ENCODE measurements at places on chromosomes 12 and 14. TPM values are rescaled to one million over a fixed set of nuclear protein-coding genes. Genes with fewer than 3 reads are reported as not detected.
A peak's percentile ranks its signal among the peaks of the same experiment; 100 is the strongest.

RASSF9 gene
- 0.84 TPM for polyA plus RNA-seq

BLOC1S1 gene
- polyA plus RNA-seq = 305 TPM

GPR162 gene
- polyA plus RNA-seq = 16.8 TPM

UNC79 gene
- polyA plus RNA-seq = 0.01 TPM

TSPAN8 gene
- 0.09 TPM for polyA plus RNA-seq

TCL1B gene
- not detected for polyA plus RNA-seq

ANG gene
- polyA plus RNA-seq = 7.0 TPM

CIROP gene
- polyA plus RNA-seq = not detected

FAR2 gene
- 1.7 TPM for polyA plus RNA-seq

COX6A1 gene
- 859 TPM for polyA plus RNA-seq

CLEC1A gene
- polyA plus RNA-seq = 4.3 TPM

CD9 gene
- polyA plus RNA-seq = 52.3 TPM

DENND5B gene
- 11.2 TPM for polyA plus RNA-seq

KLHL28 gene
- 1.7 TPM for polyA plus RNA-seq

OR11H6 gene
- polyA plus RNA-seq = not detected

DNA sequence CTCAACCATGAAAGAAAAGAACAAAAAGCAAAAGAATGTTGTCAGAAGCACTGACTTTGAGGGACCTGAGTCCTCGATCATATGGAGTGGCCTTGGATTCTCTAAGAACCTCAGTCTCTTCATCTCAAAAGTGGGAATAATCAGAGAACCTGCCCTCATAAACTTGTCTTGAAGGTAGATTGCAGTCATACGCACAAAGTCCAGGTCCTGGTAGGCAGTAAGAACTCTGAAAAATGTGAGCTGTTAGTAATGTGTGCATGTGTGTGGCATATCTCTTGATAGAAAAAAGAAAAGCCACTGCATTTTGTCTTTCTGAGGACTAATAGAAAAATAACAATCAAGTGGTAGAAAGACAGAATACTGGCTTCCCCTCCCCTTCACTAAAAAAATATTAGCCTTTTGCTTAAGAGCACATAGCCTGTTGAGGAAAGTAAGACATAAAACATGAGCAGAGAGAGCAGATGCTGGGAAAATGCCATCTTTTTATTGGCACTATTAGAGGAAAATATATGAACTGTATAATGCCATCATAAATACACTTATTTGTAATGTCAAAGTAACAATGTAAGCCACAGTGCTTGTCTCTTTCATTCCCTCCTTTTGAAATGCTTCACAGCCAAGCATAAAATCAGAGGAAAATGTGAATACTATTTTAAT, 205.1 kb upstream of the TBX3 start:
- no peak for DNase-seq

GRCh38 chr12:99130808-99131553, 485.9 kb downstream of the APAF1 start:
- DNase-seq = no peak

DNA sequence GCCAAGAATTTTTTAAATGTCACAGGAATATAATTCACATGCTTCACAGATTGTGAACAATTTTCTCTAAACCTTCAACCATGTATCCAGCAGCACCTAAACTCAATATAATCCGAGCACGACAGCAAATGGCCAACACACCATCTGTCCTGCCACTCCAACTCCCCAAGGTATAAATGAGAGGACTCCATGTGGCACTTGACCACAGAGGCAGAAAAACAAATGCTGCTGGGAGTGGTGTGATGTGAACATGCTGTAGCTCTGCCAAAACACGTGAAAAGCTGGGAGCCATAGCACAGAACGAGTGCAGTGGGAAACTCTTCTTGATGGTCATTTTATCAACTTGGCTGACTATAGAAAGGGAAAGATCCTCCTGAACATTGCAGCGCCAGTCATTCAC, 70.9 kb downstream of the LLPH start:
- no peak for DNase-seq

DNA sequence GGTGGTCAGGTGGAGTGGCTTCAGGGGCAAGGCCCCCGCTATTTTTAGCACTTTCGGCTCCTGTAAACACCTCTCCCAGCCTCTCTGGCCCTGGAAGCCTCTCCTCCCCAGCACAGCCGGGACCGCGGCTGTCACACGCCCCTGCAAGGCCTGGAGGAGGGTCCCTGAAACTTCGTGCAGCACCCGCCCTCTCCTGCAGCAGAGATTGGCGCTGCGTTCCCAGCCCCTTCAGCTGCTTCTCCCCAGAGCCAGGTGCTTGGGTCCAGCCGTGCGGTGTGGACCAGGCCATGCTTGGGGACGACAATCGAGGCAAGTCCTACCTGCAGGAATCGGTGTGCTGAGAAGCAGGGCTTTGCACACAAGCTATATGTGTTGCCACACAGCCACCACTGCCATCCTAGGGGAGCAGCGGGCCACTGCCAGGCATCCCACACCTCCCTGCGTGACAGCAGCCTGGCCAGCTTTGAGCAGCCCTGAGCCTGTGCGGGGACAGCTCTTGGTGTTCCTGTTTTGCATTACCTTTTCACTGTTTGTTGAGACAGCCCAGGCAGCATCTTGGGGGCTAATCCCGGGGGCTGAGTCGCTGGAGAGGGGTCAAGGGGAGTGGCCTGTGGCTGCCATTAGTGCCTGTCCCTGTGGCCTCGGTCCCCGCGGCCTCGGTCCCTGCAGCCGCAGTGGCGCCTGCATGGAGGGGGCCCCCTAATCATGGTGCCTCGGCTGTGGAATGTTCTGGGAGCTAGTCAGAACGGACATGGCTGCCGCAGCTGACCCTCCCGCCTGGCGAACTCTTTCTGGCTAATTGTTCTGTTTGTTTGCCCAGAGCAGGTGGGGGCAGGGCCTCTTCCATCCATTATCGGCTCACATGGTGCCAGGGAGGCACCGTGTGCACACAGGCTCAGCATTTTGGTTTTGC, 27.6 kb upstream of the TRAF3 start:
- no peak for DNase-seq

- no peak for DNase-seq
Observed at GRCh38 chr12:107511292-107511691, 174.3 kb upstream of the PWP1 start.

DNA sequence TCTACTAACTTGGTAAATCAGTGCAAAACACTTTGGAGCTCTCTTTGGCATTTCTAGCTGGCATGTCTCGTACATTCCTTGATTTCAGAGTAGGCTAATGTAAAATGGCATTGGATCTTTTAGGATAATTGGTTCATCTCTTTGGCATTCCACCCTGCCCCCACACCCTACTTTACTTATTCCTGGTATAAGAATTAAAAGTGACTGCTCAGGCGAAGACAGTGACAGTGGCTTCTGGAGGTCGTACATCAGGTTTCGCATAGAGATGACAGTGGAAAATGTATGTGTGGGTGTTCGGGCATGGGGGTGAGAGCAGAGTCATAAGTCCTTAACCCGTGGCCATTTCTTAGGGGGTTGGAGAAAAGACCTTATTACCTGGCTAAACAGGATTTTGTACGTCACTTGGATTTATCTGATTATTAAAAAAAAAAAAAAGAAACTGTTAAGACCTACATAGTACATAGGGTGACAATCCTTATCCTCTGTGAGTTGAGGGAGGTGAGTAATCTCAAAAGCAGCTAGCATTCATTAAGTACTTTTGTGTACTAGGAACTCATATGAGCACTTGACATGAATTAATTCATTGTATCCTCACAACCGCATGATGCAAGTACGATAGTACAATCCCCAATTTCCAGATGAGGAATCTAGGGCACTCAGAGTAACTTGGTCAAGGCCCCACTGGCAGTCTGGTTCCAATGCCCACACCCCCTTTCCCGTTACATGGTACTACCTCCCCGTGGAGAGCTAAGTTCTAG, 22.4 kb upstream of the KCNK13 start:
- DNase-seq = no peak

- DNase-seq = no peak
Observed at GRCh38 chr12:58803908-58804307, 116.4 kb downstream of the LRIG3 start.

- DNase-seq = no peak
Observed at GRCh38 chr12:84362552-84362897, 550.1 kb downstream of the SLC6A15 start.

- DNase-seq = peak; percentile 2
Observed at GRCh38 chr12:34400986-34401658, 378.8 kb downstream of the ALG10 start.

GRCh38 chr14:59330455-59330854, 134.7 kb downstream of the GPR135 start:
- no peak for DNase-seq

DNA sequence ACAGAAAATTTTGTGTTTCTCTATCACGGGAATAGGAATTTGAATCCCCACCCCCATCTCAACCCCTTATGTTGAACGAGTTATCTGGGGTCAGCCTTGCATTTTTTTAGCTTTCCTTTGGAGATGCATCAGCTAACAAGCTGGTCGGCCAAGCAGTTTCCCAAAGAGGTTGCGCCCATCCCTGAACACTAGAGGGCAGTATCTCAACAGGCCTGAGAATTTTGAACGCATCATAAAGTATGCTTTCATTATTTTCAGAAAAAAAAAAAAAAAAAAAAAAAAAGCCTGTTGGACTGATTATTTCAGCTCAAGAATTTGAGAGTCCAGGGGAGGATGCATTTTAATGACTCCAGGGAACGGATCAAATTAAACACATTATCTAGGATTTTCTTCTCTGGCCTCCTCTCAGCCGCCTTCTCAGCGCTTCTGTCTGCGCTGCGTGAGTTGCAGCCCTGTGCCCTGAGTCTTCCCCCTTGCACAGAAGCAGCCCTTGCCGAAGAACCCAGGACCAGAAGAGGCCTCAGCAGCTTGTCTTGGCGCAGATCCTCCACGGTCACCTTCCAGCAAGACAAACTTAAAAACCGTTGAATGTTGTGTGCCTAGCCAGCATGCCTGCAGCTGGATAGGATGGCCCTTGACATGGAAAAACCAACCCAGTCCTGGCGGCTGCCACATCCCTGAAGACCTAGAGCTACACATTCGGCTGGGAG, 76.6 kb upstream of the GZMB start:
- DNase-seq = peak; percentile 22

DNA sequence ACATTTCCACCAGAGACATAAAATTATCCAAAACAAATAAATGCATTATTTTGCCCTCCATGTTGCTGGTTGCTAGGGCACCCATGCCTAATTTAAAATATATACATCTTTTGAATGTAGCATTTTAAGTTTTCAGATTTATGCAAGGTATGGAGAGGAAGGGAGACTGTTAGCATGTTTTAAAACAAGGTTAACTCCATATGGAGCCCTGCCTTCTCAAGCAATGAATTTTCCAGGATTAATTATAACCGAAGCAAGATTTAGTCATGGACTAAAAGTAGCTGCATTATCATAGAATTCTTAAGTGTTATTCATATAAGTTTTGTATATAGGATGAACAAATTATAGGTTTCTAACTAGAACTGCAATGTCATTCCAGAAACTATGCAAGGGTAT, 37.2 kb downstream of the TRMT5 start:
- no peak for DNase-seq

- DNase-seq = no peak
Observed at GRCh38 chr12:6729186-6729585, 5.3 kb downstream of the COPS7A start.

DNA sequence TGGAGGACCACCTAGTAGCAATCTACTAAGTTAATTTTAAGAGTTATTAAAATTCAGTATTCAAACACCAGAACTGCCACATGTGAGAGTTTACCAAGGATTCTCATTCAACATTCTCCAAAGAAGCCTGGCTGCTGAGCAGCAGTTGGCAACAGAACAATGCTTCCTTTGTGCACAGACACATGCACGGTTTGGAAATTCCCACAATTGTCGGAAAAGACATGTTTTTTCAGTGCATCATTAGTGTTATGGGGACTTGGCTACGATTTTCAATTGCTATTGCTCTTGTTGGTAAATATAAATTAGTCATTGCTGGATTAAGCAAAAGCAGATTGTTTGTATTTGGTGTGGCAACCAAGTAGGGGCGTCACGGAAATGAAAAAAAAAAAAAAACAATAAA, 22.2 kb downstream of the ST8SIA1 start:
- DNase-seq = peak; percentile 35

GRCh38 chr12:89451841-89452251, 72.8 kb downstream of the GALNT4 start:
- peak; percentile 35 for DNase-seq

DNA sequence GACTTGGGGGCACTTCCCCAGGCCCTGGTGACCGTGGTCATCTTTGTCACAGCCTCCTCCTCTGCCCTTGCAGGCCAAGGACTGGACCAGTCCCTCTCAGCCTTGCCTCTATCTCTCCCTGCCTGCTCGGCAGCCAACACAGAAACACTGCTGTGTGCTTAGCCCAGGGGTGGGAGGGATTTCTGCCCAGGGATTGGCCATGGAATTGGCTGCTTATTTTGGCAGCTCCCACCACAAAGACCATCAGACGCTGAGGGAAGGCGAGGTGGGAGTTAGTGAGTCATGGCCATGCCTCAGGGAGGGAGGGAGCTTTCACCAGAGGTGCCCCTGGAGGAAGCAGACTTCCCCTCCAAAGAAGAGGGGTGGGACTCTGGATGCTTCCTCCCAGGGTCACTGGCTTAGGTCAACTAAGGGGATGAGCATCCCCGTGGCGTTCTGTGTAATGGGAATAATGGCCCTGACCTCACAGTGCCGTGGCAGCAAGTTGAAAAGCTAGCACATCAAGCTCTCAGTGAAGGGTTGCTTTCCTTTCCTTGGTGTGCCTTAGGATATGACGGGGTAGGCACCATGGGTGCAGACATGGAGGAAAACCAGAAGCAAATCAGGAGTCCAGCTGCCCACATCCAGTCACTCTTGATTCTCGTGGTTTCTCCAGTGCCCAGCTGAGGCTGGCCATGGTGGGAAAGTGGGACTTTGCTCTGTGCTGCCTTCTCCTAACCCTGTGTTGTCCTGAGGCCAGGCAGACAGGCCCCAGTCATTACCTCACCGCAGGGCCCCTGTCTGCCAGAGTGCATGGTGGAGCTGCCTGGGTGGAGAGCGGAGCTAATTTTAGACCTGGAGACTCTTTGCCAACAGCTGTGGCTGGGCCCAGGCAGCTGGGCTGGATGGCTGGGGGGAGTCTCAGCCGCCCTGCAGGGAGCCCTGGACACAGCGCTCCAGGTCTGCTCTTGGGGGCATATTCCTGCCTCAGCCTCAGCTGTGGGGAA, 21.4 kb downstream of the B4GALNT3 start:
- DNase-seq = peak; percentile 69

- no peak for DNase-seq
Observed at GRCh38 chr12:79634957-79635471, 55.8 kb downstream of the PAWR start.

DNA sequence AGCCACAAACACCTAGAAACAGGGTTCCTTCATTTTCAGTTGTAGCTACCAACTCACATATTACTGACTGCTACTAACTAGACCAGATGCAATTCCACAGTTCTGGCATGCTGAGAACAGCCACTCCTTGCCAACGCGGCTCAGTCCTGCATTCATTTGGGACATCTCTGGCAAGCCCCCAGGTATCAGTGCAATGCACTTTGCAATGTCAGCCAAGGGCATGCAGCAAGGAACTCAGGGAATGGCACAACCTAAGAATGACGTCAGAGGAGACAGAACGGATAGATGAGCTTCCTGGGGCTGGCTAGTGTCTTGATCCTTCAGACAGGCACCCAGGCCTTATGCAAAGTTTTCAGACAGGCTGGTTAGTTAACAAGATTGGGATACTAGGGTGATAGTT, 29.6 kb downstream of the MAP3K9 start:
- peak; percentile 43 for DNase-seq
